ENCODE measurements at places on chromosomes 13 and 19. TPM values are rescaled to one million over a fixed set of nuclear protein-coding genes. Genes with fewer than 3 reads are reported as not detected.

DNA sequence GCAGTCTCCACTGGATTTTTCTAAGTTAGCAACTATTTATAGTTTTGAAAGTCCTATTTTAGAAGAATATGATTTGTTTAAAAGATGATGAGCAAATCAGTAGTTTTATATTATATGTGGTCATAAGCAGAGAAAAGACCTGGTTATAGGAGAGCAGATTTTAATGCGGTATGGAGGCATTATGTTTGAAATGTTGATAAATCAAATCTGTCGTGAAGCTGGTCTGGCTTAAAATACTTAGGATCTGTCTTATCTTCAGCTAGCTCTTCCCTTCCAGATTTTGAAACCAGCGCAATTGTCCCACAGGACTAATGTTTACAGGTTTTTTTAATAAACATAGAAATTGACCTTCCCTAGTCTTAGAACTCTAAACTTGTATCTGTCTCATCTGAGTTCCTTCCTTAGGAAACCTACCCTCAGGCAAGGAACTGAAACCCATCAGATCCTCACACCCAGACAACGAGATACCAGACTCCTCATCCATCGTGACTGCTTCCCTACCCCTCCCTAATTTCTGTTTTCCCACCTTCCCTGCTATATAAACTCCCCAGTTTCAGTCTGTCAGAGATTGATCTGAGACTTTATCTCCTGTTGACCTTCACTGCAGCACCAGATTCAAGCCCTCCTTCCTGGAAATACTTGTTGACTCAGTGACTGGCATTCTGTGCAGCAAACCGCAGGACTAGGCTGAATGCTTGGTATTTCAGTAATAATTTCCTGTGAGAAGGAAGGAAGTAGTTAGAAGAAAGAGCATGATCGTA, 37.8 kb upstream of the CXCL17 start:
- no peak for DNase-seq

DNA sequence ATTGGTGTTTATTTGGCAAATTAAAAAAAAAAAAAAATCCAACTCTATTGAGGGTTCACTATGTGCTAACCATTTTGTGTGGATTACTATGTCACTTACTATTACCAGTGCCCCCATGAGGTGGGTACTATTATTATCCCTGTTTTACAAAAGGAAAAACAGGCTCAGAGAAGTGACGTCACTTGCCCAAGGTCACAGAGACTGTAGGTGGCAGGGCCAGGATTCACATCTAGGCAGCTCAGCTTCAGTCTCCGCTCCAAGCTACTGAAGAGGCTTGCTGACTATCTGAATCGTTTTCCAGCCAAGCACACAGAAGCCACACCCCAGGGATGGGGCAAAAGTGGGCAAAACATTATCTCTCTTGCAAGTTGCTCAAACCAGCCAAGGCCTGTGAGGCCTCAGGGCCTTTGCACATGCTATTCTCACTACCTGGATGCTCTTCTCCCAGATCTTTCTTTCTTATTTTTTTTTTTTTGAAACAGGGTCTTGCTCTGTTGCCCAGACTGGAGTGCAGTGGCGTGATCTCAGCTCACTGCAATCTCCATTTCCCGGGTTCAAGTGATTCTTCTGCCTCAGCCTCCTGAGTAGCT, 4.8 kb upstream of the ANGPTL8 start:
- no peak for DNase-seq

- no peak for DNase-seq
Measured at GRCh38 chr13:47549219-47549752, 451.8 kb downstream of the SUCLA2 start.

GRCh38 chr19:2726160-2726855, 5.1 kb upstream of the DIRAS1 start:
- DNase-seq = no peak

- DNase-seq = no peak
Measured at GRCh38 chr13:89401264-89401675, 1730.1 kb downstream of the SLITRK5 start.

DNA sequence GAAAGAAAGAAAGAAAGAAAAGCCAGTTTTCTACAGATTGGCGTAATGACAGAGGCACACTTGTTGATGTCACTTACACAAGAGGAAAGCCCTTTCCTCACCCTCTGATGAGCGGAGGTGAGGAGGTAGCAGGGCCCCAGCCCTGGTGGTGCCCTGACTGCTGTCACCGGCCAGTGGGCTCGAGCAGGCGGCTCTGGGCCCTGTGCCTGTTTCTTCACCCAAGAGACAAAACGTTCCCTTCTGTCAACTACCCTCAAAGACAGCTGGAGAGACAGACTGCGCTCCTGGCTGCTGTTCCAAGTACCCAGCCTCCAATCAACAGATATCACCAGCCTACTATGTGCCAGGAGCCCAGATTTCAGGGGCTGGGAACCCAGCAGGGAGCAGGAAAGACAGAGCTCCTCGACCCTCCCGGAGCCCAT, 10.1 kb downstream of the EPS15L1 start:
- DNase-seq = no peak

GRCh38 chr13:27264181-27264580, 6.4 kb upstream of the RASL11A start:
- no peak for DNase-seq

DNA sequence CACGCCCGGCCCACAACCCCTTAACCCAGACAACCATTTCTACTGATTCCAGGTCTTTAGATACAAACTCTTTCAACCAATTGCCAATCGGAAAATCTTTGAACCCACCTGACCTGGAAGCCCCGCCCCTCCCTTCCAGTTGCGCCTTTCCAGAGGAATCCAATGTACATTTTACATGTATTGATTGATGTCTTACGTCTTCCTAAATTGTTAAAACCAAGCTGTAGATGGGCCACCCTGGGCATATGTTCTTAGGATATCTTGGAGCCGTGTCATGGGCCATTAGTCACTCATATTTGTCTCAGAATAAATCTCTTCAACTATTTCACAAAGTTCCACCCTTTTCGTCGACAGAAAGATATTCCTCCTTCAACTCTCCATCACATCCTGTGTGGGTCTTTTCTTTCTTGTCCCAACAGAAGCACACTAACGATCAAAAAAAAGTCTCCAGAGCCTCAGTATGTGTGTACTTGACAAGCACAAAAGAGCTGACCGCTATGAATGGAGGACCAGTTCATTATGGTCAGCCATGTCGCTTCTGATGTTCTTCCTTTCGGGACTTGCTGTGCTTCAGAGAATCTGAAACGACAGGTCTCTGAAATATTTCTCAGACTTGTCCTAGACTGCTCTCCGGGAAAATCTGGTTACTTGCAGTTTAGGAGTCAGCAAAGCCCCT, 601 bp upstream of the ZNF749 start:
- no peak for DNase-seq

- DNase-seq = no peak
Measured at GRCh38 chr13:112487127-112487517, 100.8 kb downstream of the TUBGCP3 start.

DNA sequence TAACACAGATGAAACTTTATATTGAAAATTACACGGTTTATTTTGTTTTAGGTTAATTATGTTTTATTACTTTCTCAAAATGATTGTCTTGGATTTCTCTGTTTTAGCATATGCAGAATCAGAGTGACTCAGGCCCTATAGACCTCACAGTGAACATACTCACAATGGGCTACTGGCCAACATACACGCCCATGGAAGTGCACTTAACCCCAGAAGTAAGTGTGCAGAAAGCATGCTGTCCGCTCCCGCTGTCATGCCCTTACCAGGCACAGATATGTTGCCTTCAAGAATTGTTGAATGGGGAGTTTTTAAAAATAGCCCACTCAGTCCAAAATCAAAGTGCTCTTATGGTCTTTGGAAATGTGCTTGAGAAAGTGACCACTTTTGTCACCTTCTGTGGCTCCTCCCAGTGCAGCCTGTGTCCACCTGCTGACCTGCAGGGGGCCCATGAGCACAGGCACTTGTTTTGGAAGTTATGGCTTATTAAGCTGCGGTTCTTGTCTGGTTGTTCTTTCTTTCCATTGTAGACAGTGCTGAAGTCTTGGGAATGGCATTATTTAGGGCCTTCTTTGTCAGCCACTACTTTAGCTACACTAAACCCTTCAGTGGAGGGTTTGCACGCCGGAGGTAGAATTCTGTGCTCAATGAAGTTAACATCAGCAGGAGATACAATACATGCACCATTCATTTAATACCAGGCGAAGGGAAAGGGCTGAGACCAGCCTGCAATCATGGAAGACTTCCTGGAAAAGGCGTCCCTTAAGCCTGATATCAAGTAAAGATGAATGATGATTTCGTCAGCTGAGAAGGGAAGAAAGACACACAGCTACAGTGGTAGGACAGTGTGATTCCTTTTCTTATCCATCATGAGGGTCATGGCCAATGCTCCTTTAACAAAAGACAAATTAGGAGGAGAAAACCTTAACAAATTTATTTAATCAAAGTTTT, 36.7 kb downstream of the CUL4A start:
- DNase-seq = no peak

DNA sequence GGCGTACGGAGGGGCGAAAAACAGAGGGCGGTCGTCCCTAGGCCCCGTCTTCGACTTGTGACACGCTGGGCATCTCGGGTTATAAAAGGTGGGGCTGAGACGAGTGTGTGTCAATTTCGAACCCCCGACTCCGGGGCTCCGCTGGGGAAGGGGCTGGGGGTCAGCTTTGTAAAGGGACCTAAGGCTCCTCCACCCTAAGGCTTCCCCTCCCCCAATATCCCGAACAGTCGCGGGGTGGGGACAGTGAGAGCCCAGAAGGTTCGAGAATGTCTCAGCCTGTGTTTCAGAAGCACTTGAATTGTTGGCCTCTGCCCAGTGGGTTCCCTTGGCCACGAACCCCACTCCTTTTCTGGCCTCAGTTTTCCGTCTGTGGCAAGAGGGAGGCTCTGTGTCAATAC, 450 bp downstream of the SELENOW start:
- DNase-seq = peak; percentile 85

DNA sequence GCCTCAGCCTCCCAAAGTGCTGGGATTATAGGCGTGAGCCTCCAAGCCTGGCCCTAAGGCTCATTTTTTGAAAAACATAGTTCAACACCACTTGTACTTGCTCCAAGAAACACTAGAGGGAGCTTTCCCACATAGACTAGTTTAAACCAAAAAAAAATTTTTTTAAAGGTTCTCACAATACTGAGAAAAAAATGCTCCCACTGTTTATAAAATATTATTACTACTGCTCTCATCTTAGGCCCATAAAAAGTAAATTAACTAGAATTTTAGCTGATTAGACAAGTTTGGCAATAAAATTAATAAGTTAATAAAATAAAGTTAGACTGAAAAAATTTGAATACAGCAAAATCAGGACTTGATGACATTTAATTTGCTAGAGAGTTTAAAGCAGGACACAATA, 109.5 kb downstream of the TBC1D4 start:
- no peak for DNase-seq

GRCh38 chr13:72397265-72397664, 330.2 kb downstream of the MZT1 start:
- no peak for DNase-seq

DNA sequence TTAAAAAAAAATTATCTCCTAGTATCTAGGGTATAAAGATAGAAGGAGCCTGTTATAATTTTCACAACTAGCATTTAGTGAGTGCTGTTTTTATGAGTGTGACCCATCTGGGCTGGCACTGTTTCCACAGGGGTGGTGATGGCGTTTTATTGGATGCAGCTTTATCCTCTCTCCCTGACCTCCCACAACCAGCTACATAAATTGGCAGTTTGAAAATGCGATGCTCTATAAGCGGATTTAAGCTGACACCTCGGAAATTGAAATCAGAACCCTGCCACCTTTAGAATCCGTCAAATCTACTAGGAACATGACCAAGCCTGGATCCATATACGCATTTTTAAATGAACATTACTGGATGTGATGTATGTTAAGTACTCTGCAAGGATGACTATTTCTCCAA, 44.9 kb downstream of the MYO16 start:
- DNase-seq = no peak

The MISP3 gene
- polyA plus RNA-seq = 25.2 TPM

The PNMA8B gene
- polyA plus RNA-seq = not detected

The HNRNPL gene
- 206 TPM for polyA plus RNA-seq

The C19orf81 gene
- polyA plus RNA-seq = not detected

The LILRA2 gene
- polyA plus RNA-seq = 2.4 TPM

All from sigmoid colon (tissue), 7 donors.